SK-N-DZ (cell line): ENCODE measurements at places on chromosomes 1 and 21.
A peak's percentile ranks its signal among the peaks of the same experiment; 100 is the strongest.

GRCh38 chr1:65362545-65362944, 53.2 kb downstream of the DNAJC6 start:
- no peak for DNase-seq

GRCh38 chr1:153483776-153484175, 23.3 kb upstream of the S100A7 start:
- no peak for DNase-seq

DNA sequence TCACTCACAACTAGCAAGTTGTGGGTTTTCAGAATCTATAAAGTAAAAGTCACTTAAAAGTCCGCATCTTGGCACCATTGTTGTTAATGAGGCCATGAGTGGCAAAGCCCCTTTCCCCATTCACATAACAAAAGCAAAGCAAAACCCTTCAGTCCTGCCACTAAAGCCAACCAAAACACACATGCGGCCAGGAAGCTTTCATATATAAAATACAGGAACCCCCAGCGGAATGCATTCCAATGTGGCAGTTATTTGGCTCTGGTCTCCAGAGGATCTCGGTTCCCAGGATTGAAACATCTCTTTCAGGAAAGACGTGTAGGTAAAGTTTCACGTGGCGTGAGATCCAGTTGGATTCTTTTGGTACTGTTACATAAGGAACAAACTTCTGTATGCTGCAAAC, 2.5 kb upstream of the LBR start:
- no peak for DNase-seq

GRCh38 chr1:189637041-189637440, 840.6 kb downstream of the BRINP3 start:
- no peak for DNase-seq

DNA sequence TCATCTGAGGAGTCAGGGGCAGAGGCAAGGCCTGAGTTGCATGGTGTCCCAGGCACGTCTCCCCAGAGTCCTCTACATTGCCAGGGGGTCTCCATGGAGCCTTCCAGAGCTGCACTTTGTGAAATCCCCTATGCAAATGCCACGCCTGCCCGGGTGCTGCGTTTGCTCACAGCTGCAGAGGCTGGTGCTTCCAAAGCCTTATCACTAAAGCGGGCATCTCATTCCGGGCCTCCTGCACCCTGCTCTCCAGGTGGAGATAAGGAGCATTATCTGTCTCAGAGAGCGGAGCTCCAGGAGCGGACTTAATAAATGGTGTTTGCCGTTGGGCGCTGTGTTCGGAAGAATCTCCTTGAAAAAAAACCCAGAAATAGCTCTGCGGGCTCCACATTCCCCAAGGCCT, 25.9 kb upstream of the ACTL8 start:
- peak; percentile 41 for DNase-seq

GRCh38 chr1:248686815-248687214, 15.8 kb downstream of the OR14I1 start:
- DNase-seq = no peak

GRCh38 chr1:186187601-186188000, 187.5 kb downstream of the TPR start:
- DNase-seq = no peak

- peak; percentile 25 for DNase-seq
These were observed 108.9 kb downstream of the LBR start for GRCh38 chr1:225318706-225319575.
